ENCODE measurements at places on chromosomes 12 and 14. TPM values are rescaled to one million over a fixed set of nuclear protein-coding genes. Genes with fewer than 3 reads are reported as not detected.

Gene HELB
- 8.2 TPM for total RNA-seq

GRCh38 chr12:94590428-94590827, 59.9 kb downstream of the TMCC3 start:
- no peak for DNase-seq

Gene GYS2
- total RNA-seq, result not detected

Gene NR4A1
- 297 TPM for total RNA-seq

DNA sequence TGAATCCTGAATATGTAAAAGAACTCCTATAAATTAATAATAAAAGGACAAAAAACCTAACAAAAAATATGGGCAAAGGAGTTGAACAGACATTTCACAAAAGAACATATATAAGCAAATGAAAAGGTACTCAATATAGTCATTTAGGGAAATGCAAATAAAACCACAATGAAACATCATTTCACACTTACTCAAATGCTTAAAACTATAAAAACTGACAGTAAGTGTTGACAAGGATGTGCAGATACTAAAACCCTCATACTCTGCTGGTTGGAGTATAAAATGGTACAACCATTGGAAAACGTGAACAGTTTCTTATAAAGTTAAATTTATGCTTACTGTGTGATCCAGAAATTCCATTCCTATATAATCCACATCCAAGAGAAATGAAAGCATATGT, 247.1 kb downstream of the GXYLT1 start:
- DNase-seq, result no peak

Gene CLEC7A
- 14.4 TPM for total RNA-seq

- DNase-seq, result no peak
Measured at GRCh38 chr14:83289390-83289789, 1755.7 kb upstream of the SEL1L start.

- DNase-seq, result no peak
Measured at GRCh38 chr12:53686436-53686835, 10.6 kb upstream of the ATP5MC2 start.

Gene GLIPR1L1
- total RNA-seq, result not detected

Gene IFT81
- total RNA-seq, result 6.9 TPM

GRCh38 chr12:46406352-46407027, 33.9 kb upstream of the SLC38A2 start:
- no peak for DNase-seq

DNA sequence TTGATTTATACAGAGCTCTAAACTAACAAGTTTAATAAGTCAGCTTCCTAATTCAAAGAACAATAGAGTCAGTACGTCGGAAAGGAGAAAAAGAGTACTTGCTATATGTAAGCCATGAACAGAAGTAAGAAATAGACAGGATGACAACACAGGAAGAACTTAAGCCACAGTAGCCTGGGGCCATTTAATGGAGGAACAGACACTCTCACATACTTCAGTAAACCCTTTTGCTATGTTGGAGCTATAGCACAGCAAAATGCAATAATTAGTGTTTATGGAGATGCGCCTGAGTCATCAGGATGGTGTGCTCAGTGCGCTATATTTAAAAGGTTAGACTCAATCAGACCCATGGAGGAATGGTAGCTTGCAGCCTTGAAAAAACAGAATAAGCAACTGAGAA, 61.0 kb downstream of the SRGAP1 start:
- DNase-seq, result no peak

- no peak for DNase-seq
Measured at GRCh38 chr12:13891902-13892301, 89.5 kb downstream of the GRIN2B start.

Gene NEK9
- total RNA-seq, result 115 TPM

- no peak for DNase-seq
Measured at GRCh38 chr12:5720381-5721005, 224.6 kb downstream of the ANO2 start.

Gene LRRIQ1
- total RNA-seq, result 0.51 TPM

Gene SRGAP1
- 10.0 TPM for total RNA-seq

Gene KLRG1
- total RNA-seq, result 0.26 TPM

DNA sequence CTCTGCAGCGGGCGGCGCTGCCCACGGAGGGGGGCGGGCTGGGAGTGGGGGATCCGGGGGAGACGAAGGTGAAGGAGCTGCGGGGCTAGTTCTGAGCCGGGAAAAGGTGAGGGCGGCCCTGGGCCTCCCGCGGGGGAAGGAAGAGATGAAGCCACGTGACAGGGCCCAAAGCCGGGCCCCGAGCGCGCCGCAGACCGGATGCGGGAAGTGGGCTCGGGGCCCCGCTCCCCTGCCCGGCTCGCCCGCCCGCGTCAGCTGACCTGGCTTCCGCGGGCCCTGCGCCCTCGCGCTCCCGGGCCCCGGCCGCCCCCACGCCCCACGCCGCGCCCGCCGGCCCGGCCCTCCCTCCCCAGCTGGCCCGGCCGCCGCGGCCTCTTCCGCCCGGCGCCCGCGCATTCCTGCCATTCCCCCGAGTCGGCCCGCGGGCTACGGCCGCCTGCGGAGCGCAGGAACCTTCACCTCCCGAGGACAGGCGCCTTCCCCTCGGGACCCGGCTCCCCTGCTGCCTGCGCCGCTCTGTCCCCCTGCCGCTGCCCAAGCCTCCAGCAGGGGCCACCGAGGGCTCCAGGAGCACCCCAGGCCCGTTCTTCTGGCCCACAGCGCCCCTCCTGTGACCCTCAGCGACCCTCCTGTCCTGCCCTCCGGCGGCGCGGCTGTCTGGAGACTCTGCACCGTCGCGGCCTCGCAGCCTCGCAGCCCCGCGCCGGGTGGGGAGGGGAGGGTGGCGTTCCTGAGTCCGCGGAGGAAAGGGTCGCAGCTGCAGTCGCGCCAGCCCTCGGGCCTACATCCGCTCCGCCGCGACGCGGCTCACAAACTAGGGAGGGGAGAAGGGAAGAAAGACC, 20.4 kb downstream of the NINJ2 start:
- peak; percentile 74 for DNase-seq

- DNase-seq, result peak; percentile 49
Measured at GRCh38 chr12:12563290-12563928, 746 bp upstream of the DUSP16 start.

Gene KLRK1
- total RNA-seq, result 0.76 TPM

Gene CFAP251
- 135 TPM for total RNA-seq

DNA sequence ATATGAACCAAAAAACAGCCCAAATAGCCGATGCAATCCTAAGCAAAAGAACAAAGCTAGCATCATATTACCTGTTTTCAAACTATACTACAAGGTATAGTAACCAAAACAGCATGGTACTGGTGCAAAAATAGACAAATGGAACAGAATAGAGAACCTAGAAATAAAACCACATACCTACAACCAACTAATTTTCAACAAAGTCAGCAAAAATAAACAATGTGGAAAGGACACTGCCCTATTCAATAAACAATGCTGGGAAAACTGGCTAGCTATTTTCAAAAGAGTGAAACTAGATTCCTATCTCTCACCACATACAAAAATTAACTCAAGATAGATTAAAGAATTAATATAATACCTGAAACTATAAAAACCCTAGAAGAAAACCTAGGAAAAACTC, 17.8 kb upstream of the STAB2 start:
- no peak for DNase-seq

GRCh38 chr12:43008953-43009845, 419.7 kb upstream of the PRICKLE1 start:
- DNase-seq, result no peak

DNA sequence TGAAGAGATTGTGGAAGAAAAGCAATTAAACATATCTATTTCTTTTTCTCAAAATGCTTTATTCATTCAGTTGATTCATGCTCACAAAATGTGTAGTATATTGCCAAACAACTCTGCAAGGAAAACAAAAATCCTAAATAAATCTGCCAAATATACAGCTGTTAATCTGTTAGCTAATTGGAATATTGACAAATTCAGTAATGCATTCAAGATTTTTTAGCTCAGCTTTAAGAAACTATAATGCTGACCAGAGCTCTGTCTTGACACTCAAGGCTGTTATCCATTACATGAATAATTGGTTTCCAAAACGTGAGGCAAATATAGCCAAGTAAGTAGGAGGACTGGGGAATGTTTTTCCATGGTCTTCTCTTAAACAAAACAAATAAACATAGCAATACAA, 146.8 kb downstream of the TMTC2 start:
- no peak for DNase-seq

Gene LRRC10
- not detected for total RNA-seq

GRCh38 chr12:10618338-10618987, 5.1 kb upstream of the MAGOHB start:
- no peak for DNase-seq

- DNase-seq, result no peak
Measured at GRCh38 chr12:68868043-68868790, 60.2 kb downstream of the MDM2 start.

GRCh38 chr14:77498120-77498979, at the start of gene ISM2:
Gene ISM2, minus strand, starts transcription at chr14:77498816. Its CDS starts 23 bp downstream, at chr14:77498793.
- peak; percentile 33 for DNase-seq

Gene ZDHHC22
- total RNA-seq, result not detected

Gene C12orf57
- 371 TPM for total RNA-seq

DNA sequence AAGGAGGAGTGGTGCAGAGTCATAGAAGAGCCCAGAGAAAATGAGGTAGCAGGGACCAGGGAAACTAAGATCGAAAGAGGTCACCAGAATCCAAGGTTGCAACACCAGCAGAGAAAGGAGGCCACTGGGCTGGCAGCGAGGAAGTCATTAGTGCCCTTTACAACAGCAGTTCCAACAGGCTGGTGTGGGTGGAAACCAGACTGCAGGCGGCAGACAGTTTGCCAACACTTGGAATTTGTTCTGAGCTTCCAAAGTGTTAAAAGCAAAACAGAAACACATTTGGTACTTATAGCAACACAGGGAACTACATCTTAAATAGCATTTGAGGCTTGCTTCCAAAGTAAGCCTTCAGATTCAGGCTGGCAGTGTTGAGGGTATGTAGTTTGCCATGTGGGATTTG, 95.2 kb upstream of the PWP1 start:
- no peak for DNase-seq

GRCh38 chr14:87457720-87458119, 535.3 kb downstream of the GALC start:
- no peak for DNase-seq

GRCh38 chr14:92459950-92460421, 53.6 kb upstream of the RIN3 start:
- DNase-seq, result no peak

DNA sequence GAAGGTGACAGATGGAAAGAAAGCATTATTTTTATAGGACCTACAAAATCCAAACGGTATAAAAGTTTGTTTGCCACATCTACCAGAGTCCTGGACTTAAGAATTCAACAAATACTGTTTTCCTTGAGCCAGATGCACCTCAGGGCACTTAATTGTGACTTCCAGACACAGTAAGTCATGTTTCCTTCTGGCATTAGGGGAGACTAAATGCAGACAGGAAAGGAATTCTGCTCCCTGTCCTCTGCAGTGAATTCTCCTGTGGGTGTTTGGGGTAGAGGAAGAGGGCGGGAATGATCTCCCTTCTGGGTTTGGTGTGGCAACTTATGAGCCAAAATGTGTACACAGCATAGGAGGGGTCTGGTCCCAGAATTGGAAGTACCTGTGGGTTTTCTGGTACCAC, 93.9 kb upstream of the ZDHHC17 start:
- no peak for DNase-seq

DNA sequence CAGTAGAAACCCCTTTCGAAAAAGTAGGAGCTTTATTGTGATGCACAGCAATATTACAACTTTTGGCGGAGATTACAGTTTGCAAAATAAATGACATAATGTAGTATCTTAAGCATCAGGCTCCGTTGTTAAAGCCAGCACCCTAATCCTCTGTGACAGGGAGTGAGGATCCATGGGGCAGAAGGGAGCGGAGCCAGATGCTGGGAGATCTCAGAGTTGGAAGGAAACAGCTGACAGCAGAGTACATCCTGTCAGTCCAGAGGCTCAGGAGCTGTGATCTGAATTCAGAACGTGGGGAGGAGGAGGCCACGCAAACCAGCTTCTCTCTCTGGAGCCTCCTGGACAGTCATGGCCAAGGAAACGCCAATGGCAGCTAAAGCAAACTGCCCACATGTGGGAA, 55.7 kb downstream of the TMTC1 start:
- DNase-seq, result no peak

GRCh38 chr14:68788996-68789820, 3.7 kb downstream of the ZFP36L1 start:
- peak; percentile 84 for DNase-seq

GRCh38 chr14:19828314-19828713, 24.7 kb downstream of the OR4N2 start:
- DNase-seq, result no peak

- DNase-seq, result no peak
Measured at GRCh38 chr14:61101803-61102548, 120.9 kb downstream of the SLC38A6 start.

DNA sequence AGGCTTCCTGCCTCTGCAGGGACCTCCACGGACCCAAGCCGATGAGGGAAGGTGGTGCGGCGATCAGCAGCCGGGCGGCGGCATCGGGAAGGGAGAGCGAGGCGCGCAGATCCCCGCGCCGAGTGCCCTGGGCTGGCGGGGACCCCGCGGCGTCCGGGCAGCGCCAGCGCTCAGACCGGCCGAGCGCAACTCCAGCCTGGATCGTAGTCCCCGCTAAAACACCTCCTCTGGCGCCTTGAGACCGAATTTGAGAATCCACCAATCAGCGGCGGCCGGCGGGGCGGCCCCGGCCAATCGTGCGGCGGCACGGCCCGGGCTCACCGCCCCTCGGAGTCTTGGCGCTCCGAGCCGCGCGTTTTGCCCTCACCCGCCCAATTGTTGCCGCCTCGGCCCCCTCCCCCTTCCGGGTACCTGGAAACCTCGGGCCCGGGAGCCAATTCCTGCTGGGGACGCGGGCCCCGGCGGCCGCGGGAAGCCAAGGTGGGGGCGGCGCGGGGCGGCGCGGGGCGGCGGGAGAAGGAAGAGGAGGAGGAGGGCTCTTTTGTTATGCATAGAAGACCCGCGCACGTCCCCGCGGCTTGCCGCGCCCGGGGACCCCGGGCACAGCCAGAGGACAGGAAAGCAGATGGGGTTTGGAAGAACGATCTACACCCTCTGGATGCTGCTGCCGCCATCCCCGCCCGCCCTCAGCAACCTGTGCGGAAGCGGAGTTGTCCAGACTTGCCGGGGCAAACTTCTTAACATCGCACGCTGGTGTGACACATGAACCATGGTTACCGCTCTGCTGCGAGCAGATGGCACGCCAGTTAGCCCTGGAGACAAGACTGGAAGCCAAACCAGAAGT, at the start of gene E2F7:
E2F7 (minus strand) TSS at position 209 of the 844 bp plus-strand sequence. CDS start 934 bp downstream, outside the sequence.
- peak; percentile 84 for DNase-seq

- DNase-seq, result no peak
Measured at GRCh38 chr12:4775936-4776335, 55.7 kb downstream of the GALNT8 start.

Gene SPSB2
- total RNA-seq, result 5.4 TPM

GRCh38 chr12:76080729-76081415, 3.6 kb downstream of the NAP1L1 start:
- no peak for DNase-seq

DNA sequence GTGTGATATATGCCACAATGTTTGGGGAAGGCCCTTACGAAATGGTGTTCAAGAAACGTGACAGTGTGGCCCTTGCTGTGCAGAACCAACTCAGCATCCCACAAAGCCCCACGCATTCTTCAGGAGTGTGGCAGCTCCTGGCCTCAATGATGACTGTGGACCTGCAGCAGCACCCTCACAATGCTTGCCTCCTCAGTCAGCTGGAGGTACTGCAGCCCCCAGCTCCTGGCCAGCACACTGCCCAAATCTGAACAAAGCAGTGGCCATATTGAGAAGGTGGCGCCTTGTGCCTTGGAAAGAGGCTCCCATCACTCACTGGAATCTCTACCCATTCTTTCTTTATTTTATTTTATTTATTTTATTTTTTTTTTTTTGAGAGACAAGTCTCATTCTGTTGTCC, 10.4 kb downstream of the POLE2 start:
- DNase-seq, result no peak

GRCh38 chr14:33972583-33973081, 21.8 kb upstream of the EGLN3 start:
- no peak for DNase-seq

Gene NKX2-1
- not detected for total RNA-seq

Gene CBLN3
- 1.3 TPM for total RNA-seq

Measured in uterus (tissue), 4 donors.